ENCODE measurements at places on chromosomes 5 and 9.
A peak's percentile ranks its signal among the peaks of the same experiment; 100 is the strongest.

- DNase-seq = peak; percentile 95
These were observed 8.1 kb downstream of the FAM193B start for GRCh38 chr5:177546258-177546741.

- peak; percentile 32 for DNase-seq
These were observed 124.4 kb downstream of the SSBP2 start for GRCh38 chr5:81626524-81626923.

GRCh38 chr5:77768978-77769377 lies 7.2 kb downstream of the TBCA start:
- DNase-seq = no peak

DNA sequence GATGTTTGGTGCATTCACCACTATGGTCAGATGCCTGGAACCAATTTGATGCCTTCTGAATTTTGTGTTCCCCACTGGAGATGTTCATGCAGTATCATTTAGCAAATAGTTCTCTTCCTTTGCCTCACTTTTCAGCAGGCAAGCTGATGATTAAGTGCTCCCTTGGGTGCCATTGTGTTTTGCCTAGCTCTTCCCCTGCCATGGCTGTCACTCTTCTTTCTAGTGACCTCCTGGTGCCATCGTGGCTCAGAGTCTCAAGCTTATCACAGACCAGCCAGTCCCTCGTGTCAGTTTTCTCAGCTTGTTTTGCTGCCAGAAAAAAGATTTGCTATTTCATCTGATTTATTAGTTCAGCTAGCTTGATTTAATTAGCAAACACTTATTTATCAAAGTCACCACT lies 41.3 kb downstream of the IL31RA start:
- DNase-seq = peak; percentile 19

- DNase-seq = no peak
These were observed 64.2 kb upstream of the SMIM23 start for GRCh38 chr5:171721464-171721863.

DNA sequence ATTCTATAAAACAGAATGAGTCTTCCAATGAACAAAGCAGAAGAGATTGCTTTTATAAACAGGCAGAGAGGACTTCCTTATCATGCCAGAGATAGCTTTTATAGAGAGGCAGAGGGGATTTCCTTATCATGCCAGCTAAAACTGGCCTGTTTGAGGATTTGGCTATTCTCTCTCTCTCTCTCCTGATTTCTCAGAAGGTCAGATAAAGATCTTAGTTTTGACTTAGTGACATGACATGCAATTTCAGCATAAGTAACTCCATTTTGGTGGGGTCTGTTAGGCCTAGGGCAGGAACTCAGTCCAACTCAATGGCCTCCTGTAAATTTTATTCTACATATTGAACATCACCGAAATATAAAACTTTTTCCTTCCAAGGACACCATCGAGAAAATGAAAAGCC lies 31.5 kb upstream of the DENND4C start:
- DNase-seq = no peak

DNA sequence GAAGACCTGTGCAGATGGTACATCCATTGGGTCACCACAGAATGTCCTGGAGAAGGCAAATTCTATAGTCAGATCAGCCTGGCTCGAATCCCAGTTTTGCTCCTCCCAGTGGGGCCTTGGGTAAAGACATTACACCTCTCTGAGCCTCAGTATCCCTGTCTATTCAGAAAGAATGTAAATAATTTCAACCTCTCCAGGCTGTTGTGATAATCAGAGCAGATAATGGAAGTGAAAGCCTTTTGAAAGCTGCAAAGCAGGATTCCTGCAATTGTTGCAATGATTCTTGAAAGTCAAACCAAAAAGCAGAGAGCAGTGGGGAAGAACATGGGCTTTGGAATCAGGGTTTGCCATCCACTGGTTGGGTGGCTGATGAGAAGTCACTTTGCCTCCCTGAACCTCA lies 63.2 kb downstream of the LHX2 start:
- no peak for DNase-seq

DNA sequence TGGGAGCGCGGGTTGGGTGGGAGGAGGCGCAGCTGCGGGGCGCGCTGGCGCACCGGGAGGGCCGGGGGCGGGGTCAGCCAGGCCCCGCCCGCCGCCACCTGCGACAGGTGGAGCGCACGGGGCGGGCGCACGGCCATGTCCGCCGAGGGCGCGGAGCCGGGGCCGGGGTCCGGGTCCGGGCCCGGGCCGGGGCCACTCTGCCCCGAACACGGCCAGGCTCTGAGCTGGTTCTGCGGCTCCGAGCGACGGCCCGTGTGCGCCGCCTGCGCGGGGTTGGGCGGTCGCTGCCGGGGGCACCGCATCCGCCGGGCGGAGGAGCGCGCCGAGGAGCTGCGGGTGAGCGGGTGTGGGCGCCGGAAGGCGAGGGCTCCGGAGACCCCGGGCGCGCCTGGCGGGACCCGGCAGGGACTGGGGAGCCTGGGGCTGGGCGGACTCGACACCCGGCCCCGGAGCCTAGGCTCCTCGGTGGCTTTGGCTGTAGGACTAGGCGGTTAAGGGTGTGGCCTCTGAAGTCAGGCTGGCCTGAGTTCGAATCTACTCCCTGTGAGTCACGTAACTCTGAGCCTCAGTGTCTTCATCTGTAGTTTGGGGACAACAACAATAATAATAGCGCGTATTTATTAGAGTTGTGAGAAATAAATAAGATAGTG lies at the start of gene BSPRY:
TSS of gene BSPRY (plus strand) at position 97 of the 650 bp plus-strand sequence. CDS start at position 136, 39 bp downstream.
- no peak for DNase-seq

DNA sequence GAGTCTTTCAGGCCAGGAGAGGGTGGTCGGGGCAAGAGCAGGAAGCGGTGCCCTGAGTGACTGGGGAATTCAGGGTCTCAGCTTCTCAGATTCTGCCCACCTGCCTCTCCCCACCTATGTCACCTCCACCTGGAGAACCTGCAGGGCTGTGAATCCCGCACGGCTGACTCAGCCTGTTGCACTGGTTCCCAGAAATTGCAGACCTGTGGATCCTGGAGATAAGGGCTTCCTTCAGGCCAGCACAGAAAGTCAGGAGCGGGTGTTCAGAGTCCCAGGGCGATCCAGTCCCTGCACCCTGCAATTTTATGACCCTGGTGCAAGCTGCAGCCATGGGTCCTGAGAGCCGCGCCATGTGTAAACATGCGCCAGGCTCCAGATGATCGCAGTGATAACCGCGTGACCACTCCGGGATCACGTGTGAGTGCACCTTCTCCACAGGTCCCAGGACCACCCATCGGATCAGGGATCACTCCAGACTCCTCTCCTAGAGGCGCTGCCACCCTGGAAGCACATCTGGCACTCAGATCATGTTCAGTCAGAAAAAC lies 17.8 kb downstream of the IRX4 start:
- DNase-seq = no peak

GRCh38 chr5:93735378-93735777 lies 6.0 kb downstream of the POU5F2 start:
- no peak for DNase-seq

- no peak for DNase-seq
These were observed 5.2 kb downstream of the LTC4S start for GRCh38 chr5:179798771-179799643.

DNA sequence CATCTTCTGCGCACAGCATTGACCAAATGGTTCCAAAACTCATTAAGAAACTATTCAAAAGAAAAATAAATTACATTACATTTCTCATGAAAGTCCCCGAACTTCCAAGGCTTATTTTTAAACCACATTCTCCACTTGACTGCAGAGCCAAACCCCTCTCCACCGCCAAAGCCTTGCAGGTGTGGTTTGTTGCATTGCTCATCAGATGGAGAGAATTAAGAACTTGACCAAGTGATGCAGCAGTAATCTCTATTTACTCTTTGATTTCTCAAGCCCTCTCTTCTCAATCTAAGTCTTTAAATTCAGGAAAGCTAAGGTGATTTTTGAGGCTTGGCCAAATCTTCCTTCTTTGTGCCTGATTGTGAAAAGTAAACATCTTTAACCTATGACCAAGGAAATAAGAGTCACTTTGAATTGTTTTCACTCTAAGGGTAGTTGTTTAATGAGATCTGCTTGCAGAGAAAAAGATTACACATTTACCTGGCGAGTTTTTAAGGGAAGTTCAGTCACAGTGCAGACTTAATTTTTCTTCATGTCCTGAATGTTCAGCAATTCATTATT lies 290.5 kb upstream of the ITGA1 start:
- no peak for DNase-seq

- DNase-seq = no peak
These were observed 201.3 kb upstream of the CLINT1 start for GRCh38 chr5:158060212-158060611.

DNA sequence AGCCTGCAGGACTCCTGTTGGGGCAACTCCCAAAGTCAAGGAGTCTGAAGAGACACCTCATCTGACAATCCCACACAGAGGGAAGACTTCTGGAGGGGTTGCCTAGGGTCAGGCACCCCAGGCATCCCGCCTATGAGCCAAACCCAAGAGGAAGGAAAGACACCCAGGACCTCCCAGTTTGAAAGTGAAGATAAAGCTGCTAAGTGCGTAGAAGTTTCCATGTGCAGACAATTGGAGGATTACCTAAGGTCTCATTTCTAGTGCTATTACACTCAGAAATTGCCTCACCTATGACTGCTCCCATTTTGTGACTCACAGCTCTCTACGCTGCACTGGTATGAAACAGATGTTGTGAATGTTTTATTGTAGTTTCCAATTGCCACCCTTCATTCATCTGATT lies 322.9 kb downstream of the SLIT3 start:
- DNase-seq = peak; percentile 42

DNA sequence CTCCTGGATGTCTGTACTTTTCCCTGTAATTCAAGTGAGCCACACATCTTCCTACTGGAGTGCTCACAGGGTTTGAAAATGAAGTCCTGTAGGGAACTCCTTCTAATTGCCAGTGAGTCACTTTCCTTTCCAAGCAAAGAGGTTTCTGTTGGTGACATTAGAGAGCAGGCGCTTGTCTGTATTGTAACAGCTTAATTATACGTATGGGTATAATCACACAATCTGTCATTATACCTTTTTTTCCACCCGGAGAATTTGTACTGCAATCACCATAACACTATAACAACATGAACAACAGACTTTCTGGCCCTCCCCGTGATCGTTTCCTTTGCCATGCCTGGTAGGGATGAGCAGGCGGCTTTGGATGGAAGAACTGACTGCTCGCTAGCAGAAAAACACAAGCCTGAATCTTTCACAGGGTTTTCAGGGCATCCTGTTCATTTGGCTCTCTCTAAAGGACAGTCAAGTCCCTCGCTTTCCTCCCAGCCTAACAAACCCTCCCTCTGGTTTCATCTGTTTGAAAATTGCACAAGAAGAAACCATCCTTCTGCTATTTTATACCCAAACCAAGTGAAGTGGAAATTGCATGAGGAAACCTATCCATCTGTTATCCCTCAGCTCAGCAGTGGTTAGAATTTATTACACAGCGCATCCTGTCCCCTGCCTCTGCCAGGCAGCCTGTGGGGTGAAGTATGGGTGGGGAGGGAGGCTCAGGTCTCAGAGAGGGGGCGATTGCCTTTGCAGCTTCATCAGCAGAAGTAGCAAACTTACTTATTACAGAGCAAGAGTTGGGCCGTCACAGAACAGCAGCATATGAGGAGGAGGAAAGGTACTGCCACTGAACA lies 307.0 kb upstream of the TLE4 start:
- DNase-seq = no peak

DNA sequence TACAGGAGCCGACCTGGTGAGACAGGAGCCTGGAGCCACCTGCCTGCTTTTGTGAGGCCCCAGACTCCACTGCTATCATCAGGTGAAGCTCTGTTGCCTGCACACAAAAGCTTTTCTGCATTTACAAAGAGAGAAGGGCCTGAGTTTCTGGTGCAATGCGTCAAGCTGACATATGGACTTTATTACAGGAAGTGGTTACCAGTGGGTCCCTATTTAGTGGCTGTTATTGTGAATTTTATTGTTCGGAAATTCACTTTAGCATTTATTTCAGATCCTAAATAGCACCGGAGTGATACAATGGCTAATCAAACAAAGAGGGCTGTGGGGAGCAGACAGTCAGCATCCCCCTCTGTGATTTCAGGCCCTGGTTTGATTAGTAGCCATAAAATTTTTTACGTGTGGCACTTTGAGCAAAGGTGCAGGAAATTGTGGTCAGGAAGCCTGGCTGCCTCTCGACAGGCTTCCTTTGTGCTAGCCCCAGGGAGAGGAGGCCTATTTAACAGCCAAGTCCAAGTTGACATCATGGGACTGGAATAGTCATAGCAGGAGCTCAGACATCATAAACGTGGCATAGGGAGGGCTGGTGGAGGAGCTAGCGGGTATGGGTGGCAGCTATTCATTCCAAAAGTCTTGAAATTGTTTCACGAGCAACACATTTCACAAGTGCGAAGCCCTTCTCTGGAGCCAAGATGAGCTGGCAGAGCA lies 8.4 kb downstream of the TGFBI start:
- no peak for DNase-seq

GRCh38 chr9:2448193-2448738 lies 173.3 kb upstream of the VLDLR start:
- no peak for DNase-seq

DNA sequence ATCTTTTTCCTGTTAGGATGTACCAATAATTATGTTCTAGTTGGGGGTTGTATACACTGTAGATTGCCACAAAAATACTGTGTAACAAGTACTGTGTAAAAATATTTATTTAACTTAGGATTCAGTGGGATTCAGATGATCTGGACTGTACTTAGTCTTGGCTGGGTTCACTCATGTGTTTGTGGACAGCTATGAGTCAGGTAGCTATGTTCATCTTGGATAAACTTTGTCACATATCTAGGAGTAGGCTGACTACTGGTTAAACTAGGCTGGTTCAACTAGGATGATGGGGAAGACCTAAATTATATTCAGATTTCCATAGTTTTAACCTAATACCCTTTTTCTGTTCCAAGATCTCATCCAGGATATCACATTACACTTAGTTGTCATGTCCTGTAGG lies 32.1 kb upstream of the TNFSF15 start:
- DNase-seq = no peak

DNA sequence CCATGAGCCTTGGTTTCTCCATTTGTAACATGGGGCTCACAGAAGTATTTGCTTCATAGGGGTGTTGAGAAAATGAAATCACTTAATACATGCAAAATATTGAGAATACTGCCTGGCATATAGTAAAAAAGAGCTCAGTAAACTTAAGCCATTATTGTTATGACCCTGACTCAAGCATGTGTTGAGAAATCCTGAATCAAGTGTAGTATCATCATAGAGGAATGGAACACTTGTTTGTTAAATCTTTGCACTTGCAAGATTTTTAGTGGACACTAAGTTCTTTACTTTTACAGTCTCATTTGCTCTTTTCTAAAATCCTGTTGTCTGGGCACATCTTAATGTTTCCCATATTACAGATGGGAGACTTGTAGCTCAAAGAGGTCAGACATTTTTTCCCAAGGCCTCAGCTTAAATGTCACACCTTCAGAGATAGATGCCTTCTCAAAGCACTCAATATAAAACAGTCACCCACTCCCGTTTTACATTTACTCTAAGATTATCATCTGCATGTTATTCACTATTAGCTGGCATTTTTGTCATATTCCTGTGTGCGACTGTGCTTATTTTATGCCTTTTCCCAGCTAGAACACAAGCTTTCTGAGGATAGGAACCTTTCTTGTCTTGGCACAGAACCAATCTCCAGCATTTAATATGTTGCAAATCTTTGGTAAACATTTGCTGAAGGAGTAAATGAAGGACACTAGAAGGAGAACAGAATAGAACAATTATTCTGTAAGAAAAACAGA lies 250.0 kb upstream of the TNC start:
- DNase-seq = no peak
